Putamen (tissue), 1 donor: ENCODE measurements at places on chromosomes 6 and 20.

DNA sequence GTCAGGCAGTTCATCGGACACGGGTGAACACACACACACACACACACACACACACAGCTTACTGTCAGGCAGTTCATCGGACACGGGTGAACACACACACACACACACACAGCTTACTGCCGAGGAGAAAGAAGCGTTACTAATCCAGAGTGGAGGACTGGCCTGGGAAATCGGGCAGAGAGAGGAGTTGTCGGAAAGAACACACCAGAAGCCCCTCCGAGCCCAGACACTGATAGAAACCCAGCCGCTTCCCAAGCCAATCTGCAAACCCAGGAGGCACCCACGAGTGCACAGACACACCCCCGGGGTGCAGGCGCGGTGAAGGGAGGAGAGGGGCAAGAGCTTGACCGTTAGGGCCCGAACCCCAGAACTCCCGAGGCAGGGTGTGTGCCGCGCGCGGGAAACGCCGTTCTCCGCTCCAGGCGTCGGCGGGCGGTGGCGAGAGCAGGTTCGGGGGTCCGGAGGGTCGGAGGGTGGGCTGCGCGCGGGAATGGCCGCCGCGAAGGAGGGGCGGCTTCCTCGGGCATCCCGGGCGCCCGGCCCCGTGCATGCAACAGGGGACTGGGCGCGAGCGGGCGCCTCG lies 636 bp downstream of the ELOVL2 start:
- DNase-seq, result no peak

GRCh38 chr6:52675372-52675771 lies 4.5 kb downstream of the TMEM14A start:
- no peak for DNase-seq

DNA sequence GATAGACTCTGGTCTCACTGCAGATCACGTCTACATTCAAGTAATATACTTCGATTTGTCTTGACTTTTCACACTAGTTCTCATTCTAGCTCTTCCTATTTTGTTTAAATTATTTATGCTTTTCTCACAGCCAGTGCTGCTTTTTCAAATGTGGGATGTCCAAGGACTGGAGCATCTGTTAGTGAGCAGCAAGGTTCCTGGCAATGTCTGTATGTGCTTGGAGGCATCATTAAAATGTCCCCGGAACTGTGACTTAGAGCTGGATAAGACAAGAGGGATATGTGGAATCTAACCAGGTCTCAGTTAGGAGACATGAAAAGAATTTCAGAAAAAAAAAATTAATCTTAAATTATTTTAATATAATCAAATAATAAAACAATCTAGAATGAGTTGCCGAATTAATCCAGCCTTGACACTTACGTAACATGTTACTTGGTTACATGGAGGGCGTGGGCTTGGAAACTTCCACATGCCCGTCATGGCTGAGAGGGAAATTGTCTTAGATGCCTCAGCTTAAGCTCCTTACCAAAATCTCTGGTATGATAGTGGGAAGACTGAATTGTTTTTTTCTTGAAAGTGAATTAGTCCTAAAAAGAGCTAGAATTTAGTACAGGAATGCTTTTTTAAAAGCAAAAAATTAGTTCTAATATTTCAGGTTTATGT lies 21.4 kb upstream of the CARMIL1 start:
- no peak for DNase-seq

GRCh38 chr20:44720997-44721784 lies 6.0 kb downstream of the CCN5 start:
- peak; percentile 40 for DNase-seq

GRCh38 chr6:36759148-36759759 lies 61.6 kb downstream of the RAB44 start:
- peak; percentile 73 for DNase-seq

- DNase-seq, result no peak
Measured at GRCh38 chr20:62728781-62729300, 20.2 kb downstream of the NTSR1 start.

DNA sequence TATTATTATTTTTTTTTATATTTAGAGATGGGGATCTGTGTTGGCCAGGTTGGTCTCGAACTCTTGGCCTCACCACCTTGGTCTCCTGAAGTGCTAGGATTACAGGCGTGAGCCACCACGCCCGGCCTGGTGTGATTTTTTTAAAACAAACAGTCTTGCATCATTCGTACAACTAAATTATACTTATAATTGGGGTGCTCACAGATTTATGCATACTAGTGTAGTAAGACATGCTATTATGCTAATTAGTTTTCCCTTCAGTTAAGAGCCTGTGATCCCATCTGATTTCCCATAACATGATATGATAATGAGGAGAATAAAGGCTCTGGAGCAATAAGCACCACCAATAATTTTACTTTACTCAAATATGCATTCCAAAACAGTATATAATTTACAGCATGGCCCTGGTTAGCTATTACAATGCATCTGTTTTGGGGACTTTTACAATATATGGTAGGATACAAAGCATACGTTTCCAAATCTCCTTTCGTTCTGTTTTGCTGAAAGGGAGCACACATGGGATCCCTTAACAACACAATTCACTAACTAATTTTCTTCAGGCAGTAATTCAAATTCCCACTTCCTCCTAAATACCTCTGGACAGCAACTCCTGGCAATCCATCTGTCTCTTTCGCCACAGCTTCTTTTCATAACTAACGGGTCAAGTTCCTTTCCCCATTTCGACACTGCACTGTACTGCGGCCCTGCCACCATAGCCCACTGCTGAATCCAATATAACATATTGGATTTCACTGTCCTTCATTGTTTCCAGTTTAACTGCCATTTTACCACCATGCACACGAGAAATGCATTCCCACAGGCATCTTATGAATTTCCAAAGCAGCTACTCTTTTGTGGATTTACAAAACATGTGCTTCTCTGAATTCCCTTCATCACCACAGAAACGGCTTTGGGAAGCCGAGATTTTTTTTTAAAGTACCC lies 1.7 kb downstream of the NUDT3 start:
- DNase-seq, result no peak

DNA sequence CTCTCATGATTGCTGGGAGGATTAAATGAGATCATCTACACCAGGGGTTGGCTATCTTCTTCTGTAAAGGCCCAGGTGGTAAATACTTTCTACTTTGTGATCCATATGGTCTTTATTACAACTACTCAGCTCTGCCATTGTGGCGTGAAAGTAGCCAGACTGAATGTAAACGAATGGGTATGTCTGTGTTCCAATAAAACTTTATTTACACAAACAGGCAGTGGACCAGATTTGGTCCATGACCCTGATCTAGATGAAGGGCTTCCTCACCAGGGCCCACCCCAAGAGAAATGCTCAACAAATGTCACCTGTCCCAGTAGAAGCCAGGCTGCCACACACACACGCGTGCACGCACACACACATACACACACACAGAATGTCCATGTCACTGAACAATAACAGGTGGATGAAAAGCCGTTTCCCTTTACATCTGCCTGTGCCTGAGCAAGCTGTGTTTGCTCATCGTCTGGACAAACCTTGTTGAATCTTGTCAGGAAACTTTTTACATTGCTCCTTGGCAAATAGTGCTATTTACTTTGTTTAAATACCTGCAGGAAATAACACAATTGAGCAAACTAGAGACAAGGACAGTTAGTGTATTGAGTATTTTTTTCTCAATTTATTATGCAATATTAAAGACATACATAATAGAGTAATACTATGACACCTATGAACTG lies 114.3 kb downstream of the EYA2 start:
- no peak for DNase-seq

DNA sequence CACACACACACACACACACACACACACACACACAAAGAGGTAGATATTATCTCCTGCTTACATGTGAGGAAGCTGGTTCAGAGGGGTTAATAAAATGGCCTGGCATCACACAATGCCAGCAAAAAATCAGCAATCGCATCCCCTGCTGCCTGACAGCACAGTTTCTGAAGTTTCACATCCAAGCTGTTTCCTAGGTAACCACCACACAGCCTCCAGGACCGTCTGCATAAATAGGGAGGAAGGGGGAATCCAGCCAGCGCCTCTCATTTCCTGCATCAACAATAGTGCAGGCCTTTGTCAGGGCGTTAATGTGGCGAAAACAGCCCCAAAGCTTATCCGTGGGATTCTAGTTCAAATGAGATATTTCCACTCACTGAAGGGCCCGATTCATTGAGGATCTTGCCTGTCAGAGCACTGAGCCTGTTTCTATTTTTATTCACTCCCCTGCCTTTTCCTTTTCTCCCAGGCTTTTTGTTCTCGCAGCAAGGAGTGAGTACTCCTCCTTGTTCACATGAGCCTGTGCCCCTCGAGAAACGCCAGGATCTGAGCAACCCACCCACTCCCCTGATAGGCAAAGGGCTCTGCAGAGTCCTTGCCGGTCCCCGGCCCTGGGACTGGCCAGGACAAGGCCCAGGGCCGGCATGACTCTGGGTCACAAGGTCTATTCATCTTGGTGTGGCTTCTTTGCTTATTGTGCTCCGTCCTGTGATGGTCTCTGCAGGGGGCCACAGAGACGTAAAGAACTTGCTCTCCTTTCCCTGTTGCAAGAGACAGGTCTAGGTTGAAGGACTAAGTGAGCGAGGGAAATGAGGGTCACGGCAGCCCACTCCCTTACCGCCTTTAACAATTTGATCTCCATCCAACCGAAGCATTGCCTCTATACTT lies 32.7 kb downstream of the TUBB2B start:
- DNase-seq, result peak; percentile 86

DNA sequence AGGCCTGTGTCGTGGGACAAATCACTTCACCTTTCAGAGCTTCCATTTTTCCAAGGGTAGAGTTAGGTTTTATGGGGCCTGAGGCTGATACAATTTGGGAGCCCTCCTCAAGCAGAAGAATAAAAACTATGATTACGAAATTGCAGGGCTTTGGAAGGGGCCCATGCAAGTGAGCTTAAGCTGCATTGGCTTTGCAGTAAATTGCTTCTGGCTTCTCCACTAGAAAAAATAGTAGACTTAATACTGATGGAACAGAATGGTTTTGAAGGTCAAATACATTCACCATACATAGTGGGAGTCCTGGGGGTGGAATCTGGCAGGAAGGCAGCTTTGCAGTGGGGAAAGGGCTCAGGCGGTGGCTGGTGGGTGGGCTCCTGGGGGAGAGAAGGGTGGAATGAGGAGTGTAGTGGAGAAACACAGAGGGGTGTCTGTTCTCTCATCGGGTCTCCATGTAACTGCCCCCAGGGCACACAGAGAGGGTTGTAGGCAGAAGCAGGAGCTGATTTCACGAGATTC lies 55.9 kb upstream of the RNF24 start:
- DNase-seq, result no peak

GRCh38 chr6:83436674-83437073 lies 5.8 kb upstream of the ME1 start:
- DNase-seq, result no peak

GRCh38 chr20:10322073-10323012 lies 103.7 kb downstream of the SNAP25 start:
- peak; percentile 33 for DNase-seq

- DNase-seq, result no peak
Measured at GRCh38 chr6:146634022-146634421, 35.2 kb downstream of the ADGB start.

DNA sequence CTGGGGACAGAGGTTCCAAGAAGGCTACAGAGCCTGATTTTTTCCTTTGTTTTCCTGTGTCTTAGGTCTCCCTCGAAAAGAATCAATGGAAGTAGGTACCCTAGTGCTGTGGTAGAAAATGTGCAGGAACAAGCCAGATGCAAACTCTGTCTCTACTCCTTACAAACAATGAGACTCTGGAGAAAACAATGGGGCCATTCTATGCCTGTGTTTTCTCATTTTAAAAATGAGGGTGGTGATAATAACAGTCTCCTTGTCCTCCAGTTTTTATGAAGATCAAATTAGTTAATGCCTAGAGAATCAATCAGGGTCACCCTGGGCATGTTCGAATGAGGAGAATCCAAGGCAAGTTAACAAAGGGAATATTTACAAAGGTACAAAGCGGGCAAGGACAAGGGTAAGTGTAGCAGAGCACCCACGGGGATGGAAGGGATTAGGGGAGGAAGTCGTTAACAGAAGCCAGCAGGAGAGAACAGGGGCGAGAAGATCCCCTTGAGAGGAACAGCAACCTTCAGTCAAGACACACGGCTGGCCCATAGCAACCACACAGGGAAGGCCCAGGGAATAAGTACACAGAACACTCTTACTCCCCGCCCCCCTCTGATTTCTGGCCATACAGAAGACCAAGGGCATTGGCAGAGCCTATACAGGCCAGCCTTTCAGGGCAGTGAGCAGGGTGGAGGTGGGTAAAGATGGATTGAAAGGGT lies 342.8 kb downstream of the PTPRT start:
- DNase-seq, result peak; percentile 16

GRCh38 chr6:116304538-116305097 lies 24.9 kb upstream of the TSPYL1 start:
- DNase-seq, result no peak

- no peak for DNase-seq
Measured at GRCh38 chr6:12656906-12657305, 59.7 kb upstream of the PHACTR1 start.

- peak; percentile 87 for DNase-seq
Measured at GRCh38 chr6:111709615-111710398, 104.1 kb upstream of the TRAF3IP2 start.

GRCh38 chr6:152071318-152071717 lies 263.8 kb downstream of the ESR1 start:
- no peak for DNase-seq

GRCh38 chr20:2093883-2094282 lies 7.7 kb upstream of the STK35 start:
- DNase-seq, result no peak
